ENCODE measurements at places on chromosomes 1 and 21. TPM values are rescaled to one million over a fixed set of nuclear protein-coding genes. Genes with fewer than 3 reads are reported as not detected.

PM20D1 gene
- total RNA-seq = 1.4 TPM

RABGGTB gene
- 42.2 TPM for total RNA-seq

OR2W3 gene
- 3.0 TPM for total RNA-seq

RPTN gene
- total RNA-seq = not detected

CRYAA gene
- total RNA-seq = not detected

GRCh38 chr1:10232163-10232562 is 21.8 kb downstream of the KIF1B start:
- H3K27ac ChIP-seq = no peak overlapping the region
- DNase-seq = no peak
- no peaks in the 10 kb centered on the region for H3K27me3 ChIP-seq
- H3K4me3 ChIP-seq = no peak overlapping the region

DNA sequence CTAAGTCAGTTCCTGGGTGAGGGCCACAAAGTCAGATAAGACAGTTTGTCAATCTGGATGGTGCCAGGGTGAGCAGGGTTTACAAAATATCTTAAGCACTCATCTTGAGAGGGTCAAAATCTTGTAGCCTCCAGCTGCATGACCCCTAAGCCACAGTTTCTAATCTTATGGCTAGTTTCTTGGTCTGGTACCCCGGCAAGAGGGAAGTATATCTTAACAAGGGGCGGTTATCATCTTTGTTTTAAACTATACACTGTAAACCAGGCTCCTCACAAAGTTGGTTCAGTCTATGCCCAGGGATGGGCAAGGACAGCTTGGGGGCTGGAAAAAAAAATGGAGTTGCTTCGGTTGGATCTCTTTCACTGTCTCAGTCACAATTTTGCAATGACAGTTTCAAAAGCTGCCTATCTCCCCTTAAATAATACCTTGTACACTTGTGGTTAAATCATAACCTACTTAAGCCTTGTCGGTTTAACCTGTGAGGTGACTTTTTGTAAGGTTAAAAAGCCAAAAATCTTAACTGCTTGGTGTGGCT is 7.8 kb upstream of the CD46 start:
- DNase-seq = no peak
- no peaks in the 10 kb centered on the region for H3K36me3 ChIP-seq
- no peaks in the 10 kb centered on the region for H3K27me3 ChIP-seq
- no peak overlapping the region for H3K27ac ChIP-seq
- H3K4me3 ChIP-seq = no peak overlapping the region
- H3K4me1 ChIP-seq = peaks cover 14% of the 10 kb centered on the region

DNA sequence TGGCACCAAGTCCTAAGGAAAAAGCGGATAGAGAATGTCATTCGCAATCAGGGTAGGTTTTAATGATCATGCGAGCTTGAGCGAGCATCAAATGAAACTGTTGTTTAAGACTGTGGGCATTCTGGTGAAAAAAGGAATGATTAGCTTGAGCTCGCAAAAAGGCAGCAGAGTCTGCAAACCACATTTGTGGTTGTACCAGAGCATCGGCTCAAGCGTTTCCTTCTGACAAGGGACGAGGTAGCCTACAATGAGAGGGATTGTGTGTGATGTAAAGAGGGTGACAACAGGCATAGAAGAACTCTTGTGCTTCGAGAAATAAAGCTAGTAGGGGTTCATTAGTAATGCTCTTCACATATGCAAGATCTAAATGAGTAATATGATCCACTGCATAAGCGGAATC is 11.1 kb upstream of the CD48 start:
- H3K4me1 ChIP-seq = no peaks in the 10 kb centered on the region
- H3K27ac ChIP-seq = no peak overlapping the region
- DNase-seq = no peak
- no peaks in the 10 kb centered on the region for H3K36me3 ChIP-seq

DNA sequence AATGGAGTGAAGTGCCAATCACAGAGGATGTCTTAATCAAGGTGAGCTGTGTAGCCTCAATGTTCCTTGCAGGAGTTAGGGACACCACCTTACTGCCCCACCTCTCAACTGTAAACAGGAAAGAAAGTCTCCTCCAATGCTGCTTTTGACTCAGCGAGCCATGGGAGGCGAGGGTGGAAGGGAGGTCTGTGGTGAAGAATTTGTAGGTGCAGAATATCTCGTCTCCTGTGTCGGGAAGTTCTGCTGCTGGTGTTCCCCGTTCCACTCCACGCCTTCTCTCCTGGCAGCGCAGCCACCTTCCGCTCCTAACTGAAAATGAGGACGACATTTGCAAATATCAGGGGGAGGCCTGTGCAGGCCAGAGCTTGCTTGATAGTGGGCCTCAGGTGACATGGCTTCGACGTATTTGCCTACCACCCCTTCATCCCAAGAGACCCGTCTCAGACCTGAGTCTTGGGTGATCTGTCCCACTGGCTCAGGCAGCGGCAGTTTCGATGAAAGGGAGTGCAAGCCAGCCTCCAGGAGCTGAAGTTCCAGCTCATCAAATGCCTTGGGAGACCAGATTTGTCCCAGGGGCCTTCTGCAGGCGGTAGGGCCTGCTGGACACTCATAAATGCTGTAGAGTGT is 368.3 kb upstream of the C1orf174 start:
- H3K36me3 ChIP-seq = no peaks in the 10 kb centered on the region
- no peak for DNase-seq
- H3K27ac ChIP-seq = no peak overlapping the region
- H3K4me3 ChIP-seq = no peak overlapping the region
- H3K4me1 ChIP-seq = no peaks in the 10 kb centered on the region

GRCh38 chr1:229563701-229564100 is 5.2 kb upstream of the ABCB10 start:
- H3K27me3 ChIP-seq = no peaks in the 10 kb centered on the region
- H3K4me3 ChIP-seq = peak overlapping the region; percentile 21
- H3K27ac ChIP-seq = peak overlapping the region; percentile 83
- peaks cover 23% of the 10 kb centered on the region for H3K4me1 ChIP-seq

- no peaks in the 10 kb centered on the region for H3K27me3 ChIP-seq
- no peak overlapping the region for H3K4me3 ChIP-seq
- H3K27ac ChIP-seq = no peak overlapping the region
- no peak for DNase-seq
Measured at GRCh38 chr1:240985081-240985480, 371.9 kb downstream of the RGS7 start.

DNA sequence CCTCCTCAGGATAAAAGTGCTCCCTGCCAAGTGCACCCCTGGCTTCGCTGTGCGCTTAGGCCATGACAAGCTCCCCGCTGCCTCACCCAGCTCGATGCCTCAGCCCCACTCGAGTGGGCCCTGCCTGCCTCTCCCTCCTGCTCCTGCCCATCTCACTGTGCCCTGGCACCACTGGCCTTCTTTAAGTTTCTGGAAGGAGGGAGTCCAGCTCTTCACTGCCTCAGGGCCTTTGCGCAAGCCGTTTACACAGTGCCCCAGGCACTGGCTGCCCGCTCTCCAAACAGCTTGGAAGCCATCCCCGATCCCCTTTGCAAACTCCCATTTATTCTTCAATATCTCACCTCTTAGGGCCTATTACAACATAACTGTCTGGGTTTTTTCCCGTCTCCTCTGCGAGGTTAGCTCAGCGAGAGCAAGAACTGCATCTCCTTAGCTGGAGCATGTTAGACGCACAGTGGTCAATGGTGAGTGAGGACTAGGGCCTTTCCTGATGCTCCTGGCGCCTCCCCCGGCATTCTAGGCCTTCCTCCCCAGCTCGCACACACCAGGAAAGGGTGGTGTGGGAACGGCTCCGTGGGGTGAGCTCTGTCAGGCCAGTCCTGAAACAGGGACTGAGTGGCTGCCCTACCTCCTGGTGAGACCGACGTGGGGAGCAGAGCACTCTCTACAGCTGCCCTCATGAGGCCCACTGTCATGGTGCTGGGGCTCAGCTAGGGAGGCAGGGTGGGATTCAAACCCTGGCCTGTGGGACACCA is 31.9 kb downstream of the PODN start:
- H3K27ac ChIP-seq = no peak overlapping the region
- H3K4me3 ChIP-seq = no peak overlapping the region
- H3K36me3 ChIP-seq = no peaks in the 10 kb centered on the region
- no peak for DNase-seq
- H3K4me1 ChIP-seq = peaks cover 27% of the 10 kb centered on the region

DNA sequence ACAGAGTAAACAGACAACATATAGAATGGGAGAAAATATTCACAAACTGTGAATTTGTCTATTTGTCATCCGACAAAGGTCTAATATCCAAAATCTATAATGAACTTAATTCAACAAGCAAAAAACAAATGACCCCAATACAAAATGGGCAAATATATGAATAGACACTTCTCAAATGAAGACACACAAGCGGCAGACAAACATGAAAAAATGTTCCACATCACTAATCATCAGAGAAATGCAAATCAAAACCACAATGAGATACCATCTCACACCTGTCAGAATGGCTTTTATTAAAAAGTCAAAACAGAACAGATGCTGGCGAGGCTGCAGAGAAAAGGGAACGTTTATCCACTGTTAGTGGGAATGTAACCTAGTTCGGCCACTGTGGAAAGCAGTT is 72.7 kb downstream of the SMYD3 start:
- H3K36me3 ChIP-seq = no peaks in the 10 kb centered on the region
- H3K27me3 ChIP-seq = no peaks in the 10 kb centered on the region
- no peak for DNase-seq
- no peak overlapping the region for H3K27ac ChIP-seq
- H3K4me1 ChIP-seq = no peaks in the 10 kb centered on the region

DNA sequence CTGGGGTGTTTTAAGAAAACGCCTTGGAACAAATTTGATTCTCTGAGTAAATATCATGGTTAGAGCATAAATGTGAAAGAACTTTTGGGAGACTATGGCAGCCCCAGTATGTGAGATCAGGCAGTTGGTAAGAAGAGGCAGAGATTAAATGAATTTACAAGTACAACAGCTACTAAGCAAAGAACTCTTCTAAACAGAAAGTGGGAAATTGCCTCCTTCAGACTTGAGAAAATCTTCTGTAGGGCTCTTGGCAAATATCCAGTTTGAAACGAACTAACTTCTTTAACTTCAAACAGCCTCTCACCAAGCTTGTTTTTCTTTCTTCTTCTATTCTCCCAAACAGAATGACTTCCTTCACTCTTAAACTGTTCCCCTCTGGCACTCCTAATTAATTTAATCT is 337.7 kb downstream of the SIPA1L2 start:
- H3K4me3 ChIP-seq = no peak overlapping the region
- H3K27ac ChIP-seq = no peak overlapping the region

DNA sequence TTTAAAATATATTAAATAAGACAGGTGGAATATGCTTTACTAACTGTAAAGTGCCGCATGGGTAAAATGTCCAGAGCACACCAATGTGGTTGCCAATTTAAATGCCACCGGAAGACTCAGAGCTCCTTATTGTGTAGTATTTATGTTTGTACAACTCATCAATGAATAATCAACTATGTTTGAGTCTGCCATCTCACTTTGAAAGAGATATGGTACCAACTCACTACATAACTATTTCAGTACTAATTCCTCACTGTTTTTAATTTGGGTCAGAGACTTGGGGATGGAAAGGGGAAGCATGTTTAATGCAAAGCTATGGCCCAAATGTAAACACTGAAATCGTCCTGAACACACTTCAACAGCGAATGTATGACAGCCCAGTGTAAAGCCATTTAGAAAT is 144.8 kb downstream of the NR5A2 start:
- H3K27ac ChIP-seq = no peak overlapping the region
- H3K4me1 ChIP-seq = no peaks in the 10 kb centered on the region
- no peak for DNase-seq
- H3K27me3 ChIP-seq = no peaks in the 10 kb centered on the region
- H3K4me3 ChIP-seq = no peak overlapping the region
- no peaks in the 10 kb centered on the region for H3K36me3 ChIP-seq

GRCh38 chr1:156608981-156609380 is 7.7 kb upstream of the GPATCH4 start:
- no peaks in the 10 kb centered on the region for H3K36me3 ChIP-seq
- H3K27ac ChIP-seq = no peak overlapping the region

GRCh38 chr1:72892461-72892860 is 610.1 kb upstream of the NEGR1 start:
- H3K27ac ChIP-seq = no peak overlapping the region
- no peaks in the 10 kb centered on the region for H3K36me3 ChIP-seq
- DNase-seq = no peak
- no peaks in the 10 kb centered on the region for H3K27me3 ChIP-seq

DNA sequence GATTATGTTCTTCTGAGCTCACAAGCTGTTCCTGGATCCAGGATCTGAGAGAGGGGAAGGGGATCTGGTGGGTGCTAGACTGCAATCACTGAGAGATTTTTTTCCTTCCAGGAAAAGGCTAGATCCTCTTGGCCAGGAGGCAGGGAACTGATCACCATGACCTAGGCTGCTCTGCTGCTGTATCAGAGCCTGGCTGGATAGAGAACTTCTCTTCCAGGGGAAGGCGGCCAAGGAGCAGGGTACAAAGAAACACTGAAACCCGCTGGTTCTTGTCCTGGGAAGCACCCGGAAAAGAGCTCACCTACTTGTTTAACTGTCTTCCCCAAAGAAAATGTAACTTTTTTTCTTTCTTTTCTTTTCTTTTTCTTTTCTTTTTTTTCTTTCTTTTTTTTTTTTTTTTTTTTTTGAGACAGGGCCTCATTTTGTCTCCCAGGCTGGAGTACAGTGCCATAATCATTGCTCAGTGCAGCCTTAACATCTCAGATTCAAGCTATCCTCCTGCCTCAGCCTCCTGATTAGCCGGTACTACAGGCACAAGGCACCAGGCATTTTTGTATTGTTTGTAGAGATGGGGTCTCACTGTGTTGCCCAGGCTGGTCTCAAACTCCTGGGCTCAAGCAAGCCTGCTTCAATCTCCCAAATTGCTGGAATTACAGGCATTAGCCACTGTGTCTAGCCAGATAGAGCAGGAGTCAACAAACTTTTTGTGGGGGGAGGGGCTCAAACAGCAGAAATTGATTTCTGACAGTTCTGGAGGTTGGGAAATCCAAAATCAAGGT is 12.4 kb upstream of the RPS6KA1 start:
- no peak for DNase-seq
- H3K4me1 ChIP-seq = no peaks in the 10 kb centered on the region
- H3K4me3 ChIP-seq = no peak overlapping the region
- H3K27ac ChIP-seq = no peak overlapping the region

DNA sequence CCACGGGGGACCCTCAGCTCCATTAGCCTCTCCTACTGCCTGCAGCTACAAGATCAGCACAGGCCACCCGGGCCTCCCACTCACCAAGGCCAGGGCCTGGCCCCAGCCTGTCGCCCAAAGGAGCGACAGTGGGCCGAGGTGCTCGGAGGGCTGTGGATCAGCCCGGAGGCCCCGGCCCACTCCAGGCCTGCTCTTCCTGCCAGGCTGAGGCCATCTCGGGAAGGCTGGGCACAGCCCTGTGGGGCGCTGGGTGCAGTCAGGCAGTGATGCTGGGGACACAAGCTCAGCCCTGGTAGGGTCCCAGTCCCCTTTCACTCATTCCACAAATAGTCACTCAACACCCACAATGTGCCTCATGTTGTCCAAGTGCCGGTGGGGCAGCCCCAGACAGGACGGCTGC is 58.8 kb downstream of the CASZ1 start:
- no peak overlapping the region for H3K4me3 ChIP-seq
- no peaks in the 10 kb centered on the region for H3K36me3 ChIP-seq
- no peak for DNase-seq
- H3K27ac ChIP-seq = peak overlapping the region; percentile 89
- H3K27me3 ChIP-seq = no peaks in the 10 kb centered on the region
- H3K4me1 ChIP-seq = no peaks in the 10 kb centered on the region

Data from right atrium auricular region (tissue), 2 donors.